Left lobe of liver (tissue), 2 donors: ENCODE measurements at places on chromosomes 3 and 15. TPM values are rescaled to one million over a fixed set of nuclear protein-coding genes. Genes with fewer than 3 reads are reported as not detected.

- no peak for DNase-seq
Observed at GRCh38 chr3:194738254-194739093, 52.8 kb downstream of the FAM43A start.

GRCh38 chr3:43994657-43995546 is 246.8 kb upstream of the TOPAZ1 start:
- no peak for DNase-seq

DNA sequence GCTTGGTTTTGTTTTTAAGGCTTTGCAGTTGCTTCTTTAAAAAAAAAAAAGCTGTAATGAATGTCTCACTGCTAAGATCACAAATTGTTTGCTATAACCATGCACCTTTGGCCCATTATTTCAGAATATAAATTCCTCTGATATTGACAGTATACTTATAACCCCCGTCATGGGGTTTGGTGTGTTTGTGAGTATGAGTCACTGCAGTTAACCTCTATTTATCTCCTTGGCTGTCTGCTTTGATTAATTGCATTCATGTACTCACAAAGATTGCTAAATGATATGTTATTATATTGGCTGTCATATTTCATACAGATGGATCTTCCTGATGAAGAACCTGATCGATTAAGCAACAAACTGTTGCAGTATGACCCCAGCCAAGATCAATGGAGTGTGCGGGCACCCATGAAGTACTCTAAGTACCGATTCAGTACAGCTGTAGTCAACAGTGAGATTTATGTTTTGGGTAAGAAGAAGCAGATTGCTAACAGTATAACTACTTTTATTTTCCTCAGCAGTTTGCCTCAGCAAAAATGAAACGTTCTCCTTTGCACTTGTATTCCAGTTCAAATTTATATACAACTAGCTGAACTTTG is 14.9 kb downstream of the KBTBD12 start:
- no peak for DNase-seq

DNA sequence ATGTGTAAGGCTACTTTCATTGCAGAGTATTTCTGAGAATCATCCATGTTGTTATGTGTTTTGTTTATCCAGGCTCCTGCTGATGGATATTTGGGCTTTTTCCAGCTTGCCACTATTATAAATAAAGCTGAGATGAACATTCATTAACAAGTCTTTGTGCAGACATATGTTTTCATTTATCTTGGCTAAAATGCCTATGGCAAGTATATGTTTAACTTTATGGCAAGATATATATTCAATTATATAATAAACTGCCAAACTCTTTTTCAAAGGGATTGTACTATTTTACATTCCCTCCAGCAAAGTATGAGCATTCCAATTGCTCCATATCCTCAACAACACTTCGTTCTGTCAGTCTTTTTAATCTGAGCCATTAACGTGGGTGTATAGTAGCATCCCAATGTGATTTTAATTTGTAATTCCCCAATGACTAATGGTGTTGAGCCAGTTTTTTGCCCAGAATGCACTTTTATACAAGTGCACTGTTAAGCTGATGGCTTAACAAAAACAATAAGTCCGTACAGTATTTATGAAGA is 452.4 kb downstream of the SHQ1 start:
- DNase-seq: no peak

GPR27 gene
- total RNA-seq: 0.10 TPM

GRCh38 chr3:183497313-183497712 is 58.2 kb downstream of the KLHL6 start:
- DNase-seq: peak; percentile 36

DNA sequence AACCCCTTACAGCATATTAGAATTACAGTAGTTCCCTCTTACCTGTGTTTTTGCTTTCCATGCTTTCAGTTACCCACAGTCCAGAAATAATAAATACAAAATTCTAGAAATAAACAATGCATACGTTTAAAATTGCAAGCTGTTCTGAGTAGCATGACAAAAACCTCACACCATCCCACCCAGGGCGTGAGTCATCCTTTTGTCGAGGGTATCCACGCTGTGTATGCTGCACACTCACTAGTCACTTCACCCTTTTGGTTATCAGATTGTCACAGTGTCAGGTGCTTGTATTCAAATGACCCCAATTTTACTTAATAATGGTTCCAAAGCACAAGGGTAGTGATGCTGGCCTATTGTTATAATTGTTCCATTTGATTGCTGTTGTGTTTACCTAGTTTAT is 72.5 kb upstream of the P3H2 start:
- no peak for DNase-seq

GOLGA6B gene
- total RNA-seq: 1.4 TPM

DNA sequence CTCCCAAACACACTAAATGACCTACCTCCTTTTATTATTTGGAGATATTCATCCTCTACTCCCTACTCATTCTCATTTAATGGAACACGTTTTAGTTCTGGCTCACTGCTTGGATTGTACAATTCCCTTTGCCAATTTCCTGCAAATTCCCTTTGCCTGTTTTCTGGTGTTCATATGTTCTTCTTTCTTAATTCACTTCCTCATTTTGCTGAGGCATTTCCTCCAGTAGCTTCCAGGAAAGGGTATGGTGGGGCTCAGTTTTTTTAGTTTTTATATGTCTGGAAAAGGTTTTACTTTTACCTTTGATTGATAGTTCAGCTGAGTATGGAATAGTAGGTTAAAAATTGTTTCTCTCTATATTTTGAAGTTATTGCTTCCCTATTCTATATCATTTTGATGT is 143.6 kb upstream of the GOLIM4 start:
- DNase-seq: no peak

GRCh38 chr3:39193391-39193790 is 996 bp upstream of the XIRP1 start:
- DNase-seq: no peak

- no peak for DNase-seq
Observed at GRCh38 chr3:72748659-72749058, 99.6 kb downstream of the SHQ1 start.

DNA sequence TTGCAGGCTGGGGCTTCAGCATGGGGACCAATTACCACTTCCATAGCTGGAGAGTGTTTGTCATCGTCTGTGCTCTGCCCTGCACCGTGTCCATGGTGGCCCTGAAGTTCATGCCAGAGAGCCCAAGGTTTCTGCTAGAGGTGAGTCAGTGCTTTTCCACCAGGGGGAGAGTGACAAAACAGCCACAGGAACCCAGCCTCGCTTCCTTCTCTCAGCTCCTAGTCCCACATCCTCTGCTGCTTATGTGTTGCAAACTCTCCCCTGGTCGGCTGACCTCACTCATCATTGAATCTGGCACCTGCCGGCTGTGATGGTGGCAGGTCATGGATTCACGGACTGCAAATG is 158.3 kb downstream of the SV2B start:
- no peak for DNase-seq

GRCh38 chr3:142053244-142053643 is 96.1 kb downstream of the TFDP2 start:
- DNase-seq: no peak
